ENCODE measurements at places on chromosomes 16 and 17. TPM values are rescaled to one million over a fixed set of nuclear protein-coding genes. Genes with fewer than 3 reads are reported as not detected.

The SLFN12L gene
- polyA plus RNA-seq: 0.62 TPM

DNA sequence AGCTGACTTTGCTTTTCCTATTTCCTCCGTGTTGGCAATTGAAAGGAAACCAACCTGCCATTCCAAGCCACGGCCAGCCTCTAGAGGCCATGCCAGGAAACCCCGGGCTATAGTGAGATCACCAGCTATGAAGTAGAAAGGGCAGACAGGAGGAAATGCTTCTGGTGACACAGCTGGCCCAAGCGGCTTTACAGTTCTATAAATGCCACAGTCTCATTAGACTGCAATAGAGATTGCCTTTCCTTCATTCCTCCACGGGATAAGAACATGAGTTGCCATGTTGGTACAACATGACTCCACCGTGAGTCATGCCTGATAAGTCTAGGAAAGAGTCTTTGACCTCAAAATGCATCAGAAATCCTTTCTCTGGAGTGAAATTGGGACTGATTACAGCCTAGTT lies 384.9 kb downstream of the GRIN2A start:
- no peaks in the 10 kb centered on the region for H3K27me3 ChIP-seq
- no peak for DNase-seq
- H3K4me1 ChIP-seq: no peaks in the 10 kb centered on the region
- no peak overlapping the region for H3K27ac ChIP-seq
- no peak overlapping the region for H3K4me3 ChIP-seq

- no peaks in the 10 kb centered on the region for H3K27me3 ChIP-seq
- no peaks in the 10 kb centered on the region for H3K36me3 ChIP-seq
- no peak overlapping the region for H3K27ac ChIP-seq
- DNase-seq: peak; percentile 90
Measured at GRCh38 chr17:951325-952132, 28.0 kb downstream of the NXN start.

GRCh38 chr16:2028620-2029220 lies 2.0 kb downstream of the NHERF2 start:
- no peaks in the 10 kb centered on the region for H3K36me3 ChIP-seq
- no peak overlapping the region for H3K27ac ChIP-seq
- H3K27me3 ChIP-seq: no peaks in the 10 kb centered on the region
- no peak overlapping the region for H3K4me3 ChIP-seq
- no peaks in the 10 kb centered on the region for H3K4me1 ChIP-seq

DNA sequence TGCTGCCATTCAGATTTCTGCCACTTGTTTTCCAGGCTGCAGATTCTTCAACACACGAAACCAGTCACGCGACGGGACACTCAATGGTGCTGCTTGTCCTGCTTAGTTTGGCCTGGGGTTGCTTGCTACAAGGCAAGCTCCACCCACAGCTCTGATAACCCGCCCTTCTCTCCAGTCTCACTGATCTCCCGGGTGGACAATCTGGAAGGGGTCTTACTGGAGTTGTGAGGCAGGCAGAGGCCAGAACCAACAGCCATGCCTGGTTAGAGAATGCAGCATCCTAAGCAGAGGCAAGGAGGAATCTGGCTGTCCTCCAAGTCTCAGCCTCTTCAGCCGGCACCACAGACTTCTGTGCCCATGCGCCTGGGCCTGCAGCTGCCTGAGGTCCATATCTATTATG lies 119.1 kb downstream of the KCNJ12 start:
- no peak overlapping the region for H3K27ac ChIP-seq
- H3K27me3 ChIP-seq: no peaks in the 10 kb centered on the region
- no peaks in the 10 kb centered on the region for H3K36me3 ChIP-seq
- no peak for DNase-seq
- H3K4me1 ChIP-seq: no peaks in the 10 kb centered on the region
- no peak overlapping the region for H3K4me3 ChIP-seq

GRCh38 chr16:66007717-66008116 lies 358.8 kb upstream of the CDH5 start:
- no peaks in the 10 kb centered on the region for H3K27me3 ChIP-seq
- H3K4me1 ChIP-seq: no peaks in the 10 kb centered on the region
- no peak overlapping the region for H3K27ac ChIP-seq
- DNase-seq: no peak
- H3K4me3 ChIP-seq: no peak overlapping the region

DNA sequence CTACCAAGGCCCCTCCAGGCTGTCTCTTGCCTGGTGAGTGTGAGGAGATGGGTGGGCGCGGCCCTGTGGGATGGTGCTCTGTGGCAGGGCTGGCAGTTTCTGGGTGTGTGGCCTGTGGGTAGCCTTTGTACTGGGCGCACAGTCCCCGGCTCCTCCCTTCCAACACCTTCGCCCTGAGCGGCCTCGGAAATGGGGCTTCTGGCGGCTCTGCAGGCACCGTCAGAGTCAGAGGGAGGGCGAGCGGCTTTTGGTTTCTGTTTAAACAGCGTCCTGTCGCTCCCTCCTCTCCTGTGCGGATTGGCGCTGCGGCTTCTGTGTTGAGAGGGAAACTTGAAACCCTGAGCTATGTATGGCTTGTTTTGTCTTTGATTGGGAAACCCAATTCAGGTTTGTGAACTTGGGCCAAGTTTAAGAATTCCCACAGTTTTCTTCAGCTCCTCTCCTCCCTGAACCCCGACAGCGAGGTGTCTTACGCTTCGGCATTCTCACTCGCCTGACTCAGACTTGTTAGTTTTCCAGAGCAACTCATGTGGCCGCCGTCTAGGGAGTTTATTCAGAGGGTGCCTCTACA lies 8.3 kb upstream of the ZNF750 start:
- no peaks in the 10 kb centered on the region for H3K27me3 ChIP-seq
- H3K27ac ChIP-seq: peak overlapping the region; percentile 32
- peak; percentile 69 for DNase-seq
- no peaks in the 10 kb centered on the region for H3K36me3 ChIP-seq
- peak overlapping the region; percentile 34 for H3K4me3 ChIP-seq
